ENCODE measurements at places on chromosomes 1 and 21.
A peak's percentile ranks its signal among the peaks of the same experiment; 100 is the strongest.

GRCh38 chr1:110936567-110936966 is 27.2 kb downstream of the LRIF1 start:
- DNase-seq = no peak

GRCh38 chr1:4495809-4496208 is 158.6 kb upstream of the AJAP1 start:
- no peak for DNase-seq

DNA sequence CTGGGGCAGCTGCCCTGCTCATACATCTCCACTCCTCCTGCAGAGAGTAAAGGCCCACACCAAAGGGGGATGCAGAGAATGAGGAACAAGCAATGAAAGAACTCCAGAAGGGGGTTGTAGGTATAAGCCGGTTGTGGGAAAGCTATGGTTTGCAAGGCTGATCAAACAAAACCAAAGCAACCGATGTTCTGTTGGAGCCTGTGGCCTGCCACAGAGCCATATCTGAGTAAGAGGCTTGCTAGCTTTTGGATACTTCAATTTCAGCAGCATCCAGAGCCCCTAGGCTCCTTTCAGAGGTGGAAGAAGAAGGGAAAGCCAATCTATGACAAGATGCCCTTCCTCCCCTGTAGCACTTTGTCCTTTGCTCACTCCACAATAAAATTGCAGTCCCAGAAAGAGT is 163.2 kb downstream of the RRAGC start:
- no peak for DNase-seq

DNA sequence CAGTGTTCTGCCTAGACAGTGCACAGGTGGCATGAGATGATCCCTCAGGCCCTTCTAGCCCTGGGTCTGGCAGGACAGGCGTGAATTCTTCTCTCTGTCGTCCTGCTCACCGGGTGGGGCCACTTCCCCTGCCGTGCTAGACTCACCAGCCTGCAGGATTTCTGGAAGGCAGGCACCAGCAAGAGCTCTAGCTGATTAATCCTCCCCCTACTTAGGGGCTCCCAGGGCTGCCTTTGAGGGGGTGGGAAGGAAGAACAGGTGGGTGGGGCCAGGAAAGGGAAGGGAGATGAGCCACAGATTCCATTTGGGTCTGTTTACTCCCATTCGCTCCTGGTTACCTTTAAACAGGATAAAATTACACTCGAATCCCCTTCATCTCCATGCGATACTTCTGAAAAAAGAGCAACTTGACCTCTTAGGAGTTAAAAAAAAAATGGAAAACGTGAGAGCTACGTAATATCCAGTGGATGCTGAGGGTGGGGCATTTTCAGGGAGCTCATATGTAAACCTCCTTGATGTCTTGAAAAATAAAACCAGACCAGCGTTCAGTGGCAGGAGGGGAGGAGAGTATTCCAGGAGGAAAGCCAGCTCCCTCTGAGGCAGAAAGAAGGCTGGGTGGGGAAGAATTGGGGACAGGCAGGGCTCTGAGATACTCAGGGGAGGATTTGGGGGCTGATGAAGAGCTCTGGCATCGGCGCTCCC is 665.5 kb downstream of the PTPRU start:
- no peak for DNase-seq

DNA sequence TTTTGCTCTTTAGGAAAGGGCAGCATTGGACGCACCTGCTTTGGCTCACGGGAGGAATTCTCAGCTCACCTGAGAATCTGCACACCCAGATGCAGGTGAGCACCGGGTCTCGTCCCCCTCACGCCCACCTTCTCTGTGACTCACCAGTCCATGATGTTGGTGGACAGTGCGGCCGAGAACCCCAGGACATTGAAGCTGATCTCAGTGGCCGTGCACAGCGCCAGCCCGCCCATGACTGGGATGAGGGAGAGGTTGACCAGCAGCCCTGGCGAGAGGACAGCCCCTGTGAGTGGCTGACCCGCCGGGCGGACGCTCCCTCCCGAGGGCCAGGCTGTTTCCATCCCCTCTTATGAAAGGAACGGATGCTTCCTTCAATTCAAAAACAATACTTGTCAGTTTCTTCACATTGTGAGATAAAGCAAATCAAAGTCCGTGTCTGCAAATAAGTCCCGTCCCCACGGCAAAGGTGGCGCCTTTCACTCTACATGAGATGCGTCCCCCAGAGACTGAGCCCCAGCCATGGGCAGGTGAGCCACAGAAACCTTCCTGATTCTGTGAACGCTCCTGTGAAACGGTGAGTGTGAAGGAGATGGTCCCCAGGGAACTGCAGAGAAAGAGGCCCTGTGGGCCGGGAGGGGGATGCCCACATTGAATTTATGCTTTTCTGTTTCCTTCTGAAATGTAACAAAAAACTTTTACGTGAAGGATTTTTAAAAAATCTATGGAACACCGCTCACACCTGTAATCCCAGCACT is 12.7 kb upstream of the CDK11B start:
- no peak for DNase-seq

GRCh38 chr1:29547300-29547699 is 311.0 kb downstream of the PTPRU start:
- DNase-seq = no peak

GRCh38 chr1:100622037-100622436 is 84.1 kb downstream of the GPR88 start:
- DNase-seq = no peak

DNA sequence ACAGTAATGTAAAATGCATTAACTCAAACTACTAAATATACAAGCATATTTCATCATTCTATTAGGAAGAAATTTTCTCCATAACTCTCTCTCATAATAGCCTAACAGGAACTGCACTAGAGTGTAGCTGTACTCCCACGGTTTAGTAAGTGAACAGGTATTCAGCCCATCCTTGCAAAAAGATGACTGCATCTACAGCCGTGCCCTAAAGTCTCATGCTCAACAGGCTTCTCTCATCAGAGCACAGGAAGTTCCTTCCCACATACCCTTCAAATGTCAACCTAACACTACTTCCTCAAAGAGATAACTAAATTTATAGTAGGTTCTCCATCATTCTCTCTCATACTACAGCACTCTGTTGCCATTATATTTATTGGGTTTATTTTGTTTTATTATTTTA is 251.6 kb downstream of the AKT3 start:
- DNase-seq = peak; percentile 40

- DNase-seq = no peak
Measured at GRCh38 chr1:30184393-30185141, 538.8 kb downstream of the MATN1 start.

DNA sequence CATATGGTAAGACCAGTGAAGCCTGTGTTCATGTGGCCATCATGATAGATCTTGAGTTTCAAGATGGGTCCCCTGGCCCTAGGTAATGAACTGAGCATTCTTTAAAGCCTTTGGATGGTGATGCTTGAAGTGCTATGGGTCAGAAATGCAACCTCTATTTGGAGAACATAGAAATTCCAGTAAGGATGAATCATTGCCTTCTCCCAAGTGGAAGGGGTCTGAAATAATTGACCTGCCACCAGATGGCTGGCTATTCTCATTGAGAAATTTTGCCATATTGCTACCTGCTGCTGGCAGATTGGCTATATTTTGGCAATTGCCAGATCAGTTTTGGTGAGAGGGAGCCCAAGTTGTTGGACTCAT is 739 bp upstream of the IFI6 start:
- DNase-seq = no peak

GRCh38 chr1:204854286-204854685 is 16.4 kb upstream of the NFASC start:
- DNase-seq = no peak

- no peak for DNase-seq
Measured at GRCh38 chr21:34835526-34835925, 166.7 kb downstream of the CLIC6 start.

DNA sequence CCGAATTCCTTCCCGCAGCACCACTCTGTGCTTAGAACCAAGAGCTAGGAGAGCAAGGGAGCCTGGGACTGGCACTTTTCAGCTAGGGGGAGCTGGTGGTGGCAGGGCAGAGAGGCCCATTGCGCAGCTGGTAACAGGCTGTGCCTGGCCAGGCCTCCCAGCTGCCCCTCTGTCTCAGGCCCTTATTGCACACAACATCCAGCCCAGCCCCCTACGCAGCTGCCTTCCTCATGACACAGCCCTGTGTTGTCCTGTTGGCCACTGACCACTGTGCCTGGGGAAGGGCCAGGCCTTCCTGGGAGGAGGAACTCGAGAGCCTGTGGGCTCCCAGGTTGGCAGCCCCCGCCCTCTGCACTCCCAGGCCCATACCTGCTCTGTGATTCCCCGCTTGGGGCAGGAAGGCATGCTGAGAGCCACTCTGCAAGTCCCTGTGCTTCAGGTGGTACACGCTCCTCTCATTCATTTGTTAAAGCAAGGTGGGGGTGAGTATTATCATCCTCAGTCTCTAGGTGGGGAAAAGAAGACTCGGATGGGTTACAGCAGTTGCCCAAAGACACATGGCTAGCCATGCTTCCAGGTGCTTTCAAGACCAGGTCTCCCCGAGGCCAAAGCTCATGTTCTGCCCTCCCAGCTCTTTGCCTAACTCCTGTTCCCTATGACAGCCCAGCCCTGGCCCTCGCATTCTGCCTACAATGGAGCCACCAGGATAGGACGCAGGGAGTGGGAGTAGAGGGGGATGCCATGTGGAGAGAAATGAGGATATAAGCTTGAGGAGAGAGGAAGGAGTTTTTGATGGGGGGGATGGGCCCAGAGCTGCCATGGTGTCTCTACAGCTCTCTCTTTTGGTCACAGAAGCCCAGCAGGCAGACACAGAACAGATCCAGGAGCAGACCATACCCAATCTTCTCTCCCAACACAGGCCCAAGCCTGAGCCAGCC is 81.8 kb downstream of the TMEM53 start:
- no peak for DNase-seq

DNA sequence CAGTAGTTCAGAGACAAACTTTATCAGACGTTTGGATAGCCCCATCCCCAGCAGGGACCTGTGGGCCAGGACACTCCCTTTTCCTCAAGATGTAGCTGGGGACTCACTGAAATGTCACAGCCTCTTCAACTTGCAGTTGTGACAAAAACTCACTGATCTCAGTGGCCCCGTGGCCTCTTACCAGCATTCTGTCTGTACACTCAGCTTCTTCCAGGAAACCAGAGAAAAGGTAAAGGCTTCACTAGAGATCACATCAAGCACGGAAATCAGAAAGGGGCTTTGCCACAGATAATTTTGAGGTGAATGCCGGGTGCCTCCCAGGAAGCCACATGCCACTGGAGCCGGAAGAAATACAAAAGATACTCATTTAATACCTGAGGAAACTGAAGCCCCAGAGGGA is 122.2 kb downstream of the CCDC185 start:
- DNase-seq = peak; percentile 61

- DNase-seq = no peak
Measured at GRCh38 chr1:50644447-50645105, 221.3 kb upstream of the DMRTA2 start.

- no peak for DNase-seq
Measured at GRCh38 chr1:64934115-64934877, 32.1 kb downstream of the JAK1 start.

- no peak for DNase-seq
Measured at GRCh38 chr1:46538147-46538546, 13.3 kb downstream of the KNCN start.

GRCh38 chr1:211519602-211520001 is 27.6 kb upstream of the RD3 start:
- DNase-seq = no peak

GRCh38 chr1:14605945-14606344 is 7.5 kb downstream of the KAZN start:
- DNase-seq = no peak

GRCh38 chr1:182304218-182304617 is 87.4 kb downstream of the GLUL start:
- DNase-seq = no peak

DNA sequence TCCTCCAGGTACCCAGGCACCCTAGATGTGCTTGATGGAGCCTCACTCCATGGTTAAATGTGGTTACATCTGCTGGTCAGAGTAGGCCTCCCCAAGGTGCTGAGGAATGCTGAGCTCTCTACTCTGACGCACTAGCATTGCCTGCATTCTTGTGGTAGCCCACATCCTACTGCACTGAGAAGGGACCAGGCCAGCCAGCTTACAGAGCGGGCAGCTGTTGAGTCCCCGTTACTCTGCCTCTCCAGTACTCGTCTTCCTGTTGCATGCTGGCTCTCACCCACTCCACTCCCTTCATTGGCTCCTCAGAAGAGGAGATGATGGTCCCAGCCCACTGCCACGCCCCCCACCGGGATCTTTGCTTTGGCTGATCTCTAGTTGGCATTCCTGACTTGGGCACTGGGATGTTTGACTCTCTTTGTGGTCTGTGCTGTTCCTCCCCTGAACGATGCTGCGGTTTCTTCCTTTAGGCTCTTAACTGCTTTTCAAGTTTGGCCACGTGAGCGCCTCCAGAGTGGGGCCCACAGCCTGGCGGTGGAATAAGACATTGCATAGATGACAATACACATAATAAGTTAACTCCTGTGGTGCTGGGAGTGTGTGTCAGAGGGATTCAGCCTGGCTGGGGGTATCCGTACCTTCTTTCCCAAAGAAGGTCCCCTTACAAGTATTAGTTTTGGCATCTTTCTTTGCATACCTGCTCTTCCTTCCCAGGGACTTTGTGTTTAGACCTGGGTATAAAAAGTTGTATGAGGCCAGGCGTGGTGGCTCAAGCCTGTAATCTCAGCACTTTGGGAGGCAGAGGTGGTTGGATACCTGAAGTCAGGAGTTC is 18.6 kb downstream of the AZIN2 start:
- DNase-seq = peak; percentile 81

- DNase-seq = no peak
Measured at GRCh38 chr1:63713627-63714481, 60.0 kb upstream of the ROR1 start.

DNA sequence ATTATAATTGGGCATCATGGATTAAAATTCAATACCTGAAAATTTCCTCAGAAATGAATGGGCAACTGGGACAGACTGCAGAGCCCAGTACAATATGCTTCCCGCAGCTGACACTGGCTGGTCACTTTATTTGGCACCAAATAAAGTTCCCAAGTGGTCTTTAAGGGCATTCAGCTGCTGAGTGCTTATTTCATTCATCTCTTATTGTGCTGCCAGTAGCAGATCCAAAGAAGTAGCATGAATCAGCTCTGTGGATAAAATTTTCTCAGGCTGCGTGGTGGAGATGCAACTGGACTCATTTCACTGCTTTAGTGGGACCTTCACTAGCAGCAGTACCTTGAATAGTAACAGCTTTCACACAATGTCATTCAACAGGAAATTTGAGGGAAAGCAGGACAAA is 226.3 kb upstream of the ADGRL2 start:
- no peak for DNase-seq

Data from CD4-positive, alpha-beta T cell treated with Interleukin-17A for 1 hour (primary cell).